ENCODE measurements at places on chromosomes 16 and 17.

DNA sequence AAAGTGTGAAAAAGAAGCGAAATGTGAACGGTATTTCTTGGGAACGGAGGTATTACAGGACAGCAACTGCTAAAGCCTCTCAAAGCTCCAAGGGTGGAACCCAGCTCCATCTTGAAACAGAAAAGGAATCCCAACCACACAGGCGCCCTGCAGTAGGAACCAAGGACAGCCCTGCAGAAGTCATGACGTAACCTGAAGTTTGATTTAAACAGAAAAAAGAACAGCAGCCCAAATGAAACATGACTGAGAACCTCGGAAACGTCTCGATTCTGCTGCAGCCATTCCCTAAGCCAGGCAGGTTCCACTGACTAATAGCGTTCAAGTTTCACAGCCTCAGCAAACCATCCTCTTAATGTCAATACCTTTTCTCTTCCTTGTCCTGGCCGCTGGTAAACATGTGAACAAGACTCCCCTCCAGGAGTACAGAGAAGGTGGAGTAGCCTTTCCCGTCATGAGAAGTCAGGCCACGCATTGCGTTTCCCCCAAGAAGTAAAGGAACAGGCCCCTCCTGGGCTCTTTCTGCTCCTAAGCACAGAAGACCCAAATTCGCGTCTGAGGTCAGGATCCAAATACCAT lies 20.1 kb downstream of the SIAH1 start:
- DNase-seq = no peak

- no peak for DNase-seq
Measured at GRCh38 chr16:3349175-3349574, 6.5 kb upstream of the OR2C1 start.

- no peak for DNase-seq
Measured at GRCh38 chr17:43219746-43220380, 8.2 kb downstream of the TMEM106A start.

GRCh38 chr16:10941127-10941933 lies 938 bp downstream of the DEXI start:
- DNase-seq = no peak

GRCh38 chr17:57988301-57989250 lies 522 bp upstream of the VEZF1 start:
- no peak for DNase-seq

GRCh38 chr17:16425698-16426659 lies 10.6 kb downstream of the TRPV2 start:
- DNase-seq = no peak

- DNase-seq = no peak
Measured at GRCh38 chr17:3385869-3386816, at the start of gene OR3A2. Gene OR3A2, minus strand, starts transcription at chr17:3386308.

GRCh38 chr17:69516225-69516624 lies 101.7 kb downstream of the MAP2K6 start:
- no peak for DNase-seq

DNA sequence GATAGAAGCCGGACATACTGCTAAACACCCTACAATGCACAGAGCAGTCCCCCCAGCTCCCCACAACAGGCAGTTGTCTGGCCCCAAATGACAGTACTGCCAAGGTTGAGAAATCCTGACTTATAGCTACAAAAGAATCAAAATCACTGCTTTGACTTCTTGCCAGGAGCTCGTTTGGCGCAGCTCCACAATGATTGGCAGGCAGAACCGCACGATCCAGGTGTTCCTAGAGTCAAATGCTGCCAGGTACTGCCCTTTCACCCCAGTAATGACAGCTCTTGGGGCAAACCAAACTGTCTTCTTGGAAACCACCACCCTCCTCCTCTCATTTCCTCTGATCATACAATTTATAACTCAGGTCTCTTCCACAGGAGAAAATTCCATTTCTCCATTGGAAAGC lies 2.2 kb upstream of the TMC5 start:
- DNase-seq = no peak

DNA sequence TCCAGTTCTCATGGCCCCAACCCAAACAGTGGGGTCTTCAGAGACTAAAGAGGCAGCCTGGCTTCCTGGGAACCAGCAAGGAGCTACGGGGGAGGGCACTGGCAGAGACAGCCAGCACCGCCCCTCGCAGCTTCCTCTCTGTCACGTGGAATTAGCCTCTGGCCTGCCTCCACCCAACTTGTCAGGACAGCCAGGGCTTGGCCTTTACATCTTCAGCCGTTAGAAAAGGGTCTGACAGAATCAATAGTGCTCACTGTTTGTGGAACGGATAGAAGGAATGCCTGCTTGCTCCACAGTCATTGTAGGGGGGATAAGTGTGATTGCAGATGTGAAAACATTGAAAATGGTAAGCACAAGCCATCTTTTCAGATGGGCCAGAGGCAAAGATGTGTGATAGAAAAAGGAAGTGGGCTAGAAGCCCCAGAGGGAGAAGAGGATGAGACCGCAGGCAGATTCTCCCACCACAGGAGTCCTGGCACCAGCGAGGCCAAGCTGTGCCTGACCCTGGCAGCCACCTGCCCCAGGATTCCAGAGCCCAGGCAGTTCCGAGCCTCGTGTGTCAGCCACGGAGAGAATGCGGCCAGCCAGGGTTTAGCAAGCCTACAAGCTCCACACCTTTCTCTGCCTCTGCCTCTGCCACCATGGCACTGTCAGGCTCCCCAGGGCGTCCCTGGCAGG lies 18.6 kb downstream of the GRIN2C start:
- no peak for DNase-seq

DNA sequence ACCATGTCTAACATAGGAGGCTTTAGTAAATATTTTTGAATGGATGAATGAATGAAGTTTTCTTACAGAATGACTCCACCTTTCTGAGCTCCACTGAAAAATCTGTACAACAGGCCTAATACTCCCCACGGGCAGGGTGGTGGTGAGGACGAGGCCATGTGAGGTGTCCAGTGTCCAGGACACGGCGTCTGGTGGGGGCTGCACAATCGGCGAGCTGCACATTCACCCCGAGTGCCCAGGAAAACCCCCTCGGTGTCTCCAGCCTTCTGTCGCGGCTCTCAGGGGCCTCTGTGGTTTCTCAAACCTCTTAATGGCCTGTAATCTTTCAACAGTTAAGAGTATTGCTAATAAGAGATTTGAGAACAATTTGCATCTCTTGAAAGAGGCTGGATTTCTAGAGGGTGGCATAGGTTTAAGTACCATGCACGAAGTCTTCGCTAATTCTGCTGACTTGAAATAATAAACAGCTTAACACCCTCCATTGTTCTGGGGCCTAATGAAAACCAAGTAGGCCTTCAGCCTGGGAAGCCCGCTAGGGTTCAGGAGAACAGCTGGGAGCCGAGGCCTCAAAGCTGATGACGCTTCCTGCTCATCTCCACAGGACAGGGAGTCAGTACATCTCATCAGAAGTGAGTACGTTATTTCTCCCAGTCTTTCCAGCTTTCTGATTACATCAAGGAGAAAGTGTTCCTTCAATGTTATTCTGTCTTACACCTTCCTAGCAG lies 304.6 kb upstream of the FOXF1 start:
- DNase-seq = no peak

DNA sequence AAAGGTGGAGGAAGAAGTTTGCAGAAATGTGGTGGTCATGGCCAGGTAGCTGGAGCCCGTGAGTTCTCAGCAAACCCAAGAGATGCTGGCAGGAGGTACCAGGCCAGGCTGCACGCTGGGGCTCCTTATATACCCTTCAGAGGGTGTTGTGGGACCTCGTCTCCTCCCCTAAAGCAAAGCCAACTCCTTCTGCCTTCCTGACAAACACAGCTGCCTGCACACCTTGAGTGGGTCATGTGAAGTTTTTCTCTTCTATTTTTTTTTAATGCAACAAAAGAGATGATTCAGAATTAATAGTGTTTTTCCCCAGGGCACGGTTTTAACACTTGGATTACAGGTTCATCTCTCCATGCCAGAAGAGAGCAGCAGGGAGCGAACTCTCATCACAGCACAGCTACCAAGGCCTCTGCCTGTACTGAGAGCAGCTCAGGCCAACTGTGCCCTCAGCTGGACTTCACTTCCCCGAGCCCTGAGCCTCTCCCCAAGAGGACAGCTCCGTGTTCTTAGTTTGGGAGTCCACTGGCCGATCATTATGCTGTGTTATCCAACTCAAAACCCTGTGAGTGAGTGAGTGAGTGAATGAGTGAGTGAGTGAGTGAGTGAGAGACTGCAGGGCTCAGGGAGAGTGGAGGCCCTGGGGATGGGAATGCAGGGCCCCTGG lies at the start of gene KRT15:
Gene KRT15, minus strand, starts transcription at position 102 of the 661 bp plus-strand sequence. Its CDS starts 63 bp downstream, at position 39.
- DNase-seq = no peak

Measured in cortex of kidney (tissue), 1 donor.